GM06990 (cell line): ENCODE measurements at places on chromosomes 1 and 21.

DNA sequence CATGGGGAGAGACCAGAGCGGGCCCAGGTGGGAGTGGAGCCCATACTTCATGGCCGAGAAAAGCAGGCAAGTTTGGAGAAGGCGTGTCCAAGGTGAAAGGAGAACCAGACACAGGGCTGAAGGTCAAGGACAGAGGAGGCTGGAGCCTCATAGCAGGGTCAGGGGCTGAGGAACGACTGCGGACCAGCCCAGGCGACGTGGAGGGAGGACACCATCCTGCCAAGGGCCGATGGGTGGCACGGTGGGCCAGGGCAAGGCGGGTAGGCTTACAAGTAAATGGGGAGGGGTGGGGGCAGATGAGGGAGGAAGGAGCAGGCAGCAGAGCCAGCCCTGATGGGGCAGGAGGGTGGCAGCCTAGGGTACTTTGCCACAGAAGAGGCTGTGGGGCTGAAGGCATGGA is 18.2 kb upstream of the GPR153 start:
- DNase-seq = no peak

- DNase-seq = no peak
These were observed 328.5 kb upstream of the RUNX1 start for GRCh38 chr21:35377505-35378090.

DNA sequence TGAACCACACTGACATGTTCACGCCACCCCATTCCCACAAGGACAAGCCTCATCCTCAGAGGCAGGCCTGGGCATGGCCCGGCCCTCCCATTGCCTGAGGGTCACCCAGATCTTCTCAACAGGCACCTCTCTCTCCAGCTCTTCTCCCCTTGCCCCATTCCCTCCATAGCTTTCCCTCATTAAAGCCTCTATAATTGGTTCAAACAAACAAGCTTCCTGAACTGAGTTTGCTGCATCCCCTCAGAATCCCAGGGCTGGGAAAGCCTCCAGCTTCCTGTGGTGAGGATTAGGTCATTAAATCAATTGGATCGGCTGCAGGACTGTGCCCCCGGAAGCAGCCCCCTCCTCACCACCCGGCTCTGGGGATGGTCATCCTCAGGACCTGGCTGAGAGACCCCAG is 18.9 kb downstream of the CTNNBIP1 start:
- DNase-seq = no peak

DNA sequence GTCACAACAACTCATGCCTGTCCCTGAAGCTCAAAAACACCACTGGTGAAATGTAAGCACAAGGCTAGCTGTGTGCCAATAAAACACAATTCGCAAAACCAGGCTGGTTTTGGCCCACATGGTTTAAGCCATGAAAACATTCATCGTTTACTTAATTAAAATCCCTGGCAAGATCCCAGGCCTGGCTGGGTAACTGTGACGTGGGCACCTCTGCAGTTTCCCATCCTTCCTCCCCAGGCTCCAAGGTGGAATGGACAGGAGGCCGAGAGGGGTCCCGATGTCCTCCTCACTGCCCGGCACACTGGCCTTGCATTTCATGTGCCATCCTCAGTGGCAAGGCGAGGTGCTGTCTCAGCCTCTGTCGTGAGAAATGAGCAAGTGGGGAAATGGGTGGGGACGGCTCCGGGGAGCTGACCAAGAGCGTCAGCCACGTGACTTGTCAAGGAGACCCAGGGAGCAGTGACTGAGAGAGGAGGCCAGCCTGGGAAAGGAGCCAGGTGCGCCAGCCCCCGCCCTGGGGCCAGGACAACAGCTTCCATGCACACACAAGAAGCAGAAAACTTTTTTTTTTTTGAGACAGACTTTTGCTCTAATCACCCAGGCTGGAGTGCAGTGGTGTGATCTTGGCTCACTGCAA is 153.1 kb upstream of the RAB4A start:
- DNase-seq = no peak

- no peak for DNase-seq
These were observed 30.7 kb downstream of the GNG12 start for GRCh38 chr1:67802565-67802964.

- no peak for DNase-seq
These were observed 99.7 kb downstream of the PHTF1 start for GRCh38 chr1:113659556-113659955.

DNA sequence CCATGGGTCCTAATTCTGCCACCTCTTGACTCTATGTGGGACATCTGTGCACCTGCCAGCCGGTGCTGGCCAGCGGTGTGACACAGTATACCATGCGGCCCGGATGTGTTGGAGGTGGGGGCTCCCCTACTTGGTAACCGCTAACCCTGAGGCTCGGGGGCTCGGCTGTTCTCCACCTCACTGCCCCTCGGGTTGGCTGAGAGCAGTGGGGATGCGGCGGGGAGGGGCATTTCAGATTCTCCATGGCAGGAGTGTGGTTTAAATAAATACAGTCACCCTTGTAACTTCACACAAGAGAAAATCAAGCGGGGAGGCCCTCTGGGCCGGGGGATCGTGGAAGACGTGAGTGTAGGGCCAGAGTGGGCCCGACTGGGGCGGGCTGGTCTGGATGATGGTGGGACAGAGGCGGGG is 11.0 kb downstream of the KRTAP10-1 start:
- DNase-seq = no peak

GRCh38 chr1:29991025-29991424 is 732.4 kb downstream of the MATN1 start:
- no peak for DNase-seq

GRCh38 chr1:110370827-110371226 is 20.0 kb downstream of the SLC16A4 start:
- no peak for DNase-seq

DNA sequence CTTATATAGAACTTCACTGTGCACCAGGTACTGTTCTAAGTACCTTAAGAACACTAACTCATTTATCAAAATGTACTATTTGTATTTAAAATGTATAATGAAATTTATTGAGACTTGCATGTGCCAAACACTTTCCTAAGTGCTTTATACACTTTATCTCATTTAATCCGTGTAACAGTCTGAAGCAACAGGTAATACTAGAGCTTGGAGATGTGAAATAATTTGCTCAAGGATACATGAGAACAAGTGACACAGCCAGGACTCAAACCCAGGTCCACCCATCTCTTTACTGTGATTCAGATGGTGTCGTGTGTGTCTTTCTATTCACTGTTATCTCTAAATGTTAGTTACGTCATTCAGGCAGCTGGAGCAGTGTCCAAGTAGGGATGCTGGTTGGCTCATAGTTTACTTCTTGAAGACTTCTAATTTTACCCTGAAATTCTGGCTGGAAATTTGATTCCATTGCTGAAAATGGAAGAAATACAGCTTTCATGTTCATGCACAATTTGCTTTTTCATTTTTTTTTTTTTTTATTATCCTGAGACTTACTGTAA is 169.7 kb upstream of the UBE2U start:
- DNase-seq = no peak

DNA sequence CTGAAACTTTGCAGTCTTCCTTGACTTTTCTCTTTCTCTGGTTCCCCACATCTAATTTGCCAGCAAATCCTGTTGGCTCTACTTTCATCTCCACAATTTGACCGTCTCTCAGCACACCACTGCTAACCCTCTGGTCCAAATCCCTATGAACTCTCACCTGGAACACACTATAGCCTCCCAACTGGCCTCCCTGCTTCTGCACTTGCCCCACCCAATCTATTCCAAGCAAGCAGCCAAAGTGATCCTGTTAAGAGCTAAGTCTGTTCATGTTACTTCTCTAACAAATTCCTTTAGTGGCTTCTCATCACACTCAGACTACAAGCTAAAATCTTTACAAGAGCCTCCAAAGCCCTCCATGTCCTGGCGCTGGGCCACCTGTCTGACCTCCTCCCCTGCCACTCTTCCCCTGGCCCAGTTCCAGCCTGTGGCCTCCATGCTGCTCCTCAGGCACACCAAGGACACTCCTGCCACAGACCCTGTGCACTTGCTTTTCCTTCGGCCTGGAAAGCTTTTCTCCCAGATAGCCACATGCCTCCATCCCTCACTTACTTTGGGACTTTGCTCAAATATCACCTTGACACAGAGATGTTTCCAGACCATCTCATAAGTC is 104.1 kb downstream of the DTL start:
- no peak for DNase-seq

DNA sequence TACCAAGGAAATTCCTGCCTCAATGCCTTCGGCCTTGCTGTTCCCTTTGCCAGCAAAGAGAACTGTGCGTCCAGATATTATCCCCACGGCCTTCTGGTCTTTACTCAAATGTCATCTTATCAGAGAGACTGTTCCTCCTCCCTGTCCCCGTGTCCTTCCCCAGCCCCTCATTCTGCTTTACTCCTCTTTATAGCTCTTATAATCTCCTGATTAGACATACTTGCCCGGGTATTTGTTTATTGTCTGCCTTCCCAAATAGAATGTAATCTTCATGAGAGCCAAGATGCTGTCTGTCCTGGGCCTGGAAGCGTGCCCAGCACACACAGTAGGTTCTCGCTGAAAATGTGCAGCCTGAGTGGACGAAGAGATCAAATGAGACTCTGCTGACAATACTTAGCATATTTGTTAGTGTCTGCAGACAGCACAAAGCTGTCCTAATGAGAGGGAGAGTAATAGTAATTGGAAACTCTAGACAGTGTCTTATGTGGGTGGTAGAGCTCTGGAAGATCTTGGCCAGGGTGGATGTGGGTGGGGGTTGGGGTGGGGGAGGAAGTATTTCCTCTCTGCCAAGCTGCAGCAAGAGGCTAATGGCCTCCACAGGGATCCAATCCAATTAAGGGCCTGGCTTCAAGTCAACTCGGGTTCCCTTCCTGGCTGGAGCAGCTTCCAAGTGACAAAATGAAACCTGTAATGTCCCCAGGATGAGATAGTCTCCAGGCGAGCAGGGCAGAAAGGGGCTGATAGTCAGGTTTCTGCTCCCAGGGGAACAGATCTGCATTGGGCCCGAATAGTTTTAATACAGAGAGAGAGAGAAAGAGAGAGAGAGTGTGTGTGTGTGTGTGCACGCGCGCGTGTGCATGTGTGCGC is 9.5 kb upstream of the CLIC4 start:
- DNase-seq = no peak

DNA sequence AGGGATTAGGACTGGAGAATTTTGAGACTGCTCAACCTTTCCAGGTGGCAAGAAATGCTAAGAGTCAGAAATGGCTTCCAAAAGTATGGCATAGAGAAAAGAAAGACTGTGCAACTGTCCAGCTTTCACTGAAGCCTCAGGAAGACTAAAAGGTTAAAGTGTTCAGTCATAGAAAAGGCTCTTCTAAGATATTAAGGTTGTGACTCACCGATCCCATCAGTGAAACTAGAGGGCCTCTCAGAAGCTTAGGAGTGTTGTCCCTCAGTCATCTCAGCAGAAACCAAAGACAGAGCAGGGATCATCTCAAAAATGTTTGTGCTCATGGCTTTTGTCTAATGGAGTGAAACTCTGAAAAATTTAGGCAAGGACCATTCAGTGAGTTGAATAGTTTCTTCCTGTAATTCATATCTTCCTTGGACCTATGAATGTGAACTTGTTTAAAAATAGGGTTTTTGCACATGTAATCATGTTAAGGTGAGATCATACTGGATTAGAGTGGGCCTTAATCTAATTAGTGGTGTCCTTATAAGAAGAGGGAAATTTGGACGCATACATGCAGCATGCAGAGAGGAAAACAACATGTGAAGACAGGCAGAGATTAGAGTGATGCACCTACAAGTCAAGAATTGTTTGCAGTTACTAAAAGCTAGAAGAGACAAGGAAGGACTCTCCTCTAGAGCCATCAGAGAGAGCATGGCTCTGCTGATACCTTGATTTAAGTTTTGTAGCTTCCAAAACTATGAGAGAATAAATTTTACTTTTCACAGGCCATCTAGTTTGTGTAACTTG is 71.3 kb downstream of the RPE65 start:
- no peak for DNase-seq

DNA sequence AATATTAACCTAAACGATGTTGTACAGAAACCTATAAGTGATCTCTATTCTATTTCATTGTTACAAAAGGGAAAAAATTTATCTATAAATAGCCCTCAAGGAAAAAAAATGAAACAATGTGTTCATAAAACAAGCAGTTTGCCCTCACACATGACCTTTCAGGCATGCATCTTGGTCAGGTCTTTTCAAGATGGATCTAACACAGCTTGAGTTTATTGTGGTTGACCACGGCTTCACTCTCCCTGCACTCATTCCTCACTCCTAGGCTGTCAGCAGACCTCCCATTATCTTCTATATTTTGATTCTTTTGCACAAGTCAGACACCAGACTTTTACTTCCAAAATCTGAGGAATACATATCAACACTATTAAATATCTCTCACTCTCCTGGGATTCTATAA is 544.3 kb downstream of the KCNT2 start:
- no peak for DNase-seq

GRCh38 chr1:169371404-169371803 is 3.4 kb downstream of the BLZF1 start:
- DNase-seq = no peak

GRCh38 chr1:236706183-236706582 is 19.9 kb downstream of the ACTN2 start:
- DNase-seq = no peak

- DNase-seq = no peak
These were observed 6.8 kb upstream of the TEKT2 start for GRCh38 chr1:36076979-36077573.

DNA sequence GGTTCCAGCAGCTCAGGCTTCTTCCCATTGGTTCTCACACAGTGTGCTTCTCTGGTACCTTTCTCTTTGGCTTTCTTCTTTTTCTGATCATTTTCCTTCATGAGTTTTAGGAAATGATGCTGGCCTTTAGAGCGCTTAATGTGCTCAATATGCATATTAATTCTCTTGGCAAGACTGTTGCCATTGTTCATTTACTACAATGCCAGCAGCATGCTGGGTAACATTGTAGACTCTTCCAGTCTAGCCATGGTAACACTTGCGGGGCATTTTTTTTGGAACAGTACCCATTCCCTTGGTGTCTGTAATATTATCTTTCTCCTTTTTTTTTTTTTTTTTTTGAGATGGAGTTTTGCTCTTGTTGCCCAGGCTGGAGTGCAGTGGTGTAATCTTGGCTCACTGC is 21.7 kb downstream of the UBE4B start:
- DNase-seq = no peak

- no peak for DNase-seq
These were observed 12.9 kb upstream of the BCL10 start for GRCh38 chr1:85289207-85289847.

DNA sequence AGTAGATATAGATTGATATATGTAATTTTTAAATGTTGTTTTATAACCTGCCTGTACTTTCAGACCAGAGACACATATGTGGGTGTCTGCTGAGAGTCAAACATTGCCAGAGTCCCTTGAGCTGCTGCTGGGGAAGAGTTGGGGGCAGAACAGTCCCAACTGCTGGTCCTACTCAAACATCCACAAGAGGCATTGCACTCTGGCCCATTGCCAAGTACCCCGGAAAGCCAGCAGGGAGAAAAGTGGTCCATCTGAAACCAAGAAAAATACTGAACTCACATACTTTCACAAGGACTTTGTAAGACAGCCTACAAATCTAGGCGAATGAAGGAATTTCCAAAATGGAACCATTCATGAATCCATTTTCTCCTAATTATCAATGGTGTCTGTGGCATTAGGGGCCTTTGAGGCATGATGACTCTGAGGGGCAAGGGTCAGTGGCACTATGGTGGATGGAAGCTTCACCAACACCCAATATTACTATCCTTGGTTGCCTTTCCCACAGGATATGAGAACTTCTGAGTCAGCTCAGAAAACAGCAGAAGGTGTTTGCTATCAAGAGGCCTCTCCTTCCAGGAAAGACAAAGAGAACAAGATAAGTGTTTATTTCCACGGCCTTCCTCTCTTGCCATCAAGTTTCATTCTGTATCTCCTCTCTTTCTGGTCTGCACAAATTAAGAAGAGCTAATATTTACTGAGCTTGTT is 7.3 kb upstream of the TBX15 start:
- no peak for DNase-seq
